Activated T-cell treated with anti-CD3 and anti-CD28 coated beads, Interleukin-2, amount 50 U/mL, for 72 hours (primary cell): ENCODE measurements at places on chromosomes 1 and 21.

DNA sequence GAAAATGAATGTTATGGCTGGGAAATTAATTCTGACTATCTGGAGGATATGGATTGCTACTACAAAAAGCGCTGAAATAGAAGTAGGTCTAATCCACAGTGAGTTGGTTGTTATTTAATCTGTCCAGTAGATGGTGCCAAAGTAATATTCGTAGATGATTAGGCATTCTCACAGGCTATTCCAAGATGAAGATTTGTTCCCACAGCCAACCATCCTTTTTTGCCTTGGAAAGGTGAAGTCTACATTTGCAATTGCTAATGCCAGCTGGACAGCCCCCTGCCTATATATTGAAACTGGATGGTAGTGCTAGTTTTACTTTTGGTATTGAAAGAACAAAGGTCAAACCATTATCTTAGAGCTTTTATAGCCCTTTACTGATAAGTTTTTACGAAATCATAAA lies 43.8 kb downstream of the RBM11 start:
- no peak for DNase-seq

DNA sequence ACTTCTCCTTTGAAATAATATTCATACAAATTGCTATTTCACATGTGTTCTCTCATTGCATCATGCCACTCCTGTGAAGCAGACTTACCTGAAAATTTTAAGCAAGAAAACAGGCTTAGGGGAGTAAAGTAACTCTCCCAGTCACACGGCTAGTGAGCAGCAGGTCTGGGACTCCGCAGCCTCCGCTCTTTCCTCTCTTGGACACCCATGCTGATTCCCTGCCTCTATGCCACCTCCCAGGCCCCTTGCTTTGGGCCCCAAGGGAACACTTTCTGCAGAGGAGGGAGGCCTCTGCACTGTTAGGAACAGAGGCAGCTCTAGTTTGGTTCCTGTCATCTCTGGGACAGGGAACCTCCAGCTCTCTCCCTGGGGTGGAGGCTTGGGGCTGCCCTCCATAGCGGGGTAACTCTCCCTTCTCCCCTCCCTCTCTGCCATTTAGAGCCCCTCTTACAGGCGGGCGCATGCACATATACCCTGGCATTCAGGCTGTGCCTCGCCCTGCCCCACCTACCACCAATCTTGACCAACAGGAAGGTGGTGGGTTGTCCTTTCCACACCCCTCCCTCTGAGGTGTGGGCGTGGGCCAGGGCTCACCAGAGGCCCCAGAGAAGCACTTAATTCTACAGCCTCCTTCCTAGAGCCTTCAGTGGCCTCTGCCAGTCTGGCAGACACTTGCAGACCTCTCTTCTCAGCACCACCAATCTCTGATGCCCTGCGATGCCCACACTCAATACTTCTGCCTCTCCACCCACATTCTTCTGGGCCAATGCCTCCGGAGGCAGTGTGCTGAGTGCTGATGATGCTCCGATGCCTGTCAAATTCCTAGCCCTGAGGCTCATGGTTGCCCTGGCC lies at the start of gene RXFP4:
TSS of gene RXFP4 (plus strand) at position 646 of the 852 bp plus-strand sequence. CDS start at position 718, 72 bp downstream.
- DNase-seq = no peak

DNA sequence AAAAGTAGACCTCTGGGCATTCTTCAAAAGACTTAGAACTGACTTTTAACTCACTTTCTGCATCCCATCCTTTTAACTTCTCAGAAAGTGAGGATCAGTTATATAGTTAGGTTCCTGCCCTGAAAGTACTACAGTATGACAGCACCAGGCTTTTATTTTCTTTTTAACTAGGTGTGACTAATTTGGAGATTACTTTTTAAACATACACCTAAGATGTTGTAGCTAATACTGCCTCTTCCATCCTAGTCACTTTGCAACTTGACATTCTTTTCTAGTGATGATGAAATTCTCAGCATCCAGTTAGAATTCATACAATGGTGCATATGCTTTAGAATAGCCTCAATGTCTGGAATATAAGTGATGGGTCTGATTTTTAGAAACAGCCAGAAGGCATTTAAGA lies 24.6 kb downstream of the RUNX1 start:
- DNase-seq = no peak

GRCh38 chr1:241637046-241637590 lies 3.1 kb downstream of the CHML start:
- DNase-seq = no peak

GRCh38 chr1:182709225-182709764 lies 24.9 kb upstream of the RGS8 start:
- peak; percentile 28 for DNase-seq

DNA sequence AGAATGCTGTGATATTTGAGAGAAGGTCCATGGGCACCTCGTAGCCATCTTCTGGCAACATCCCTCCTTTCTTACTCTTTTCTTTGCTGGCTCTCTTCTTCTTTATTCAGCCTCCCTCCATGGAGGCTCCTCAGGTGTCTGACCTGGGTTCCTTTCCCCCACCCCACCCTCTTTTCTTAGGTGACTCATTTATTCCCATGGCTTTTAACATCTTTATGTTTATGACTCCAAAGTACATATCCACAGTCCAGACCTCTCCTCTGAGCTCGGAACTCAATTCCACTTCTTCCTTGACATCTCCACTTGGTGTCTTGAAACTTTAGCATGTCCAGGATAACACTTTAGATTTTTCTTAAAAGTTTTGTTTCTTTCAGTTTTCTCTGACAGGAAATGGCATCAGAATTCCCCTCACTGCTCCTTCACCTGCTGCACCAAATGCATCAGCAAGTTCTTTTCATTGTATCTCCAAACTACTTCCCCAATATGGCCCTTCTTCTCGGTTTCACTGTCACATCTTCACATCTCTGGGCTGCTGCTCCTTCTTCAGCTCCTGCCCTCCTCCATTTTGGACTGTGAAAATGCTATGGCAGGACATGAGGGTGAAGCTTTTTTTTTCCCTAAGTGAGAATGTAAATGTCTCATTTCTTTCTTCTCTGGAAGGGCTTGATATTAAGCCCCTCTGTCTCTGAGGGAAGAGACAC lies 95.9 kb downstream of the GIPC2 start:
- DNase-seq = no peak

DNA sequence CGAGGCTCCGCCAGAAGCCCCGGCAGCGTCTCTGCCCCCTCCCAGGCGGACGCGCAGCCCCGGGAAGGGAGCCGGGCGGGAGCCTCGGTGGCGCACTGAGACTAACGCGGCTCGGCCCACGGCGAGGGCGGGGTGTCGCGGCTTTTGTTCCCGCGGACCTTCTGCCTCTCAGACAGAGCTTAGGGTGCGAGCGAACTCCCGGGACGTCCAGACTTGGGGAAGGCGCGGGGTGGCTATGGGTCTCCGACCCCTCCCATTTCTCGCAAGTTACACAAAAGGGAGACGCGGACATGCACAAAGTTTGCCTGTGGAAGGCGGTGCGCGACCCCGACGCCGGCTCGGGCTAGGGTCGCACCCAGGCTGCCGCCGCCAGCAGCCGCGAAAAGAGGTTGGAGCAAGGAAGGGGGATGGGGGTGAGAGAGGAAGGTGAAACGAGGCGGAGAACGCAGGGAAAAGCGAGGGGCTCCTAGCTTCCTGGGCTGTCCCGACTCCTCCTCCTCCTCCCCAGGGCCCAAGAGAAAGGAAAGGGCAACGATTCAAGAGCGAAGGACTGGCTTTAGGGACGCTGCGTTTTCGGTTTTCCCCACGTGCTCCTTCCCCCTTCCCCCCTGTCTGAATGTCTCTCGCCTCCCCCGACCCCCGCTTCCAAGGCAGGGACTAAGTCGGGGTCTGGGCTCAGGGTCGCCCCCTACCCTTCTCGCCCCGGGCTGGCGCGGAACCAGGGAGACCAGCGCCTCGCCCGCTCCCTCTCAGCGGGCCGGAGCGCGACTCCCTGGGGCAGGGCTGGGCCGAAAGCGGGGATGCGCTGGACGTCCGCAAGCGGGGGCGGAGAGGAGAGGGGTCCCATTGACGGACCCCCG lies 729 bp downstream of the APP start:
- DNase-seq = peak; percentile 57

DNA sequence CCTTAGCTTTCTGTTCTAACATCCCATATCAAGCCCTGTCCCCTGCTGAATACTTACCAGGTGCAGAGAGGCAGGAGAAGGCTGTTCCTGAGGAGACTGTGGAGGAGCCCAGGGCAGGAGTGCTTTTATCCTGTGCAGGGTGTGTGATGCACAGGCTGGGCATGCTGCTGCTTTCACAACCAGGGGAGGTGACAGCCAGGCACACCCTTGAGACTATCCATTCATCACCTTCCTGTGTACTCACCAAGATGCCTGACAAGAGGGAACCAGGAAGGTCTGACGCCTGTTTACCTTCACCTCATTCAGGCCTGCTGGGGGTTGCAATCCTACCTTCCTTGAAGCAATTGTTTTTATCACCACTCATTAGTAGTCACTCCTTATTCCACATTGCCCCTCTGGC lies at the start of gene LCE3E:
TSS of gene LCE3E (minus strand) at position 100 of the 400 bp plus-strand sequence. CDS start 572 bp downstream, outside the sequence.
- DNase-seq = no peak
